ENCODE measurements at places on chromosomes 12 and 14.

GRCh38 chr12:106747973-106748436, 26.5 kb upstream of the RIC8B start:
- H3K36me3 ChIP-seq, result no peaks in the 10 kb centered on the region
- no peaks in the 10 kb centered on the region for H3K4me1 ChIP-seq
- no peak overlapping the region for H3K4me3 ChIP-seq
- no peak for DNase-seq
- H3K27me3 ChIP-seq, result no peaks in the 10 kb centered on the region

DNA sequence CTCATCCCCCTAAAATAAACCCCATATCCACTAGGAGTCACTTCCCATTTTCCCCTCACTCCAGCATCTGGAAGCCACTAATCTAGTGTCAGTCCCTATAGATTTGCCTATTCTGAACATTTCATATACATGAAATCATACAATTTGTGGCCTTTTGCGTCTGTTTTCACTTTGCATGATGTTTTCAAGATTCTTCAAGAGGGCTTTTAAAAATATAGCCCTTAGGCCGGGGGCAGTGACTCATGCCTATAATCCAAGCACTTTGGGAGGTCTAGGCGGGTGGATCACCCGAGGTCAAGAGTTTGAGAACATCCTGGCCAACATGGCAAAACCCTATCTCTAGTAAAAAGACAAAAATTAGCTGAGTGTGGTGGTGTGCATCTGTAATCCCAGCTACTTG, 104.7 kb downstream of the VEZT start:
- no peaks in the 10 kb centered on the region for H3K36me3 ChIP-seq
- H3K27me3 ChIP-seq, result no peaks in the 10 kb centered on the region
- no peaks in the 10 kb centered on the region for H3K4me1 ChIP-seq
- no peak for DNase-seq
- H3K27ac ChIP-seq, result no peak overlapping the region
- no peak overlapping the region for H3K4me3 ChIP-seq

DNA sequence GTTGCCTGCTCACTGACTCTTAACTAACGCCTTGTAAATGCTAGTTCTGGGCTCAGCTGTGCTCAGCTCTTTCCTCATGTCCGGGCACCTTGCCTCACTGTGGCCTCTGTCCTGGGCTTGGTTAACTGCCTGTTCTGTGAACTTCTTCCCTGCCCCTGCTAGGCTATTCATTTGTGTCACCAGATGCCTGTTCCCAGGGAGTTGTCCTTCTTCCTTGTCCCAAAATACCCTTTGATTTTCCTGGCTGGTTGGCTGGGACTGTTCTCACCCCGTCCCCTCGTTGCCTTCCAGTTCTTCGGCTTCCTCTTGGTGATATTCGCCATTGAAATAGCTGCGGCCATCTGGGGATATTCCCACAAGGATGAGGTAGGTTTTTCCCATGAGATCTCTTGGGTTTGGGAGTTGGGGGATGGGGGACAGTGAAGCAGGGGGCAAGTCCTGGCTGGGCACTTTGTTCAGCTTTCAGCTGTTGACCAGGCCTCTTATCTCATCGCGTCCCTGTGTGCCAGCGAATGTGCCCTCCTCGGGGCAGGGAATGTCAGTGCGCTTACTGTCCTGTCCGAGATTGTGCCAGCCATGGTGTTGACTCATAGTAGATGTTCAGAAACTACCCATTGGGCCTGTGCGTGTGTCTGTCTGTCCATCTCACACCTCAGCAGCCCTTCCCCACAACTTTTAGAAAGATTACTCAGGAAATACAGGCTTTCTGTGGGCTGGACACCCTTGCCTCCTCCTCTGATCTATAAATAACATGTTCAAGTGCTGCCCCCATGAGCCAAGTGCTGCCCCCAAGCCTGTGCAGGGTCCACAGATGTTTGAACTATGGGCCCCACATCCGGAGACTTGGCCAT, 33.1 kb downstream of the CD9 start:
- peak overlapping the region; percentile 96 for H3K27ac ChIP-seq
- peaks cover 71% of the 10 kb centered on the region for H3K4me1 ChIP-seq
- DNase-seq, result no peak
- H3K4me3 ChIP-seq, result no peak overlapping the region
- no peaks in the 10 kb centered on the region for H3K27me3 ChIP-seq

DNA sequence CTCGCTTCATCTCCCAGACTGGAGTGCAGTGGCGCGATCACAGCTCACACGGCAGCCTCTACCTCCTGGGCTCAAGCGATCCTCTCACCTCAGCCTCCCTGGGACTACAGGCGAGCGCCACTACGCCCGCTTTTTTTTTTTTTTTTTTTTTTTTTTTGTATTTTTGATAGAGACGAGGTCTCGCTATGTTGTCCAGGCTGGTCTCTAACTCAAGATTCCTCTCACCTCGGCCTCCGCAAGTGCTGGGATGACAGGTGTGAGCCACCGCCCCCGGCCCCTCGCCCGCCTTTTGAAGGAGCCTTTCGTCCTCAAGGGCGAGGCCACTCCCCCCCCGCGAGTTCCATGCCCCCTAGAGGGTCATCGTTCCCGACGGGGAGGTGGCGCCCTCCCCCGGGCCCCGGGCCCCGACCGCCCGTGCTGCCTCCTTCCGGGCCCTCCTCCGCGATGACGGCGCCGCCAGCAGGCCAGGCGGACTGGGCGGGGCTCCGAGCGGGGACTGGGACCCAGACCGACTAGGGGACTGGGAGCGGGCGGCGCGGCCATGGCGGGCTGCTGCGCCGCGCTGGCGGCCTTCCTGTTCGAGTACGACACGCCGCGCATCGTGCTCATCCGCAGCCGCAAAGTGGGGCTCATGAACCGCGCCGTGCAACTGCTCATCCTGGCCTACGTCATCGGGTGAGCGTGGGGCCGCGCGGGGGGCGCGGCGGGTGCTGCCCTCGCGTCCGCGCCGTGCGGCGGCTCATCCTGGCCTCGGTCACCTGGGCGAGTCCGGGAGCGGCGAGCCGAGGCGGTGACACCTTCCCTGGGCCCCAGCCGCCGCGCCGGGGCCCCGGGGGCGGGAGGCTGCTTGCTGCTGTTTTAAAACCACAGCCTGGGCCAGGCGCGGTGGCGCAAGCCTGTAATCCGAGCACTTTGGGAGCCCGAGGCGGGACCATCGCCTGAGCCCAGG, at the start of gene P2RX4:
Gene P2RX4, plus strand, starts transcription at position 506 of the 949 bp plus-strand sequence. Its CDS starts 36 bp downstream, at position 542.
- peak; percentile 93 for DNase-seq
- H3K27me3 ChIP-seq, result no peaks in the 10 kb centered on the region
- peak within 1 kb of the TSS; percentile 91 for H3K27ac ChIP-seq
- no peaks in the 10 kb centered on the region for H3K36me3 ChIP-seq
- H3K4me3 ChIP-seq, result peak within 1 kb of the TSS; percentile 76

GRCh38 chr14:99976681-99977080, 88.5 kb upstream of the EVL start:
- no peak overlapping the region for H3K4me3 ChIP-seq
- no peaks in the 10 kb centered on the region for H3K27me3 ChIP-seq
- no peak for DNase-seq
- no peak overlapping the region for H3K27ac ChIP-seq
- peaks cover 9% of the 10 kb centered on the region for H3K4me1 ChIP-seq

- H3K4me3 ChIP-seq, result no peak overlapping the region
- H3K27ac ChIP-seq, result no peak overlapping the region
- no peaks in the 10 kb centered on the region for H3K36me3 ChIP-seq
- DNase-seq, result no peak
- H3K4me1 ChIP-seq, result peaks cover 26% of the 10 kb centered on the region
These were observed 54.3 kb downstream of the DRAM1 start for GRCh38 chr12:101931498-101932326.

GRCh38 chr14:91098591-91098990, 15.3 kb upstream of the DGLUCY start:
- H3K27me3 ChIP-seq, result no peaks in the 10 kb centered on the region
- no peak overlapping the region for H3K27ac ChIP-seq
- no peaks in the 10 kb centered on the region for H3K4me1 ChIP-seq
- no peak for DNase-seq

DNA sequence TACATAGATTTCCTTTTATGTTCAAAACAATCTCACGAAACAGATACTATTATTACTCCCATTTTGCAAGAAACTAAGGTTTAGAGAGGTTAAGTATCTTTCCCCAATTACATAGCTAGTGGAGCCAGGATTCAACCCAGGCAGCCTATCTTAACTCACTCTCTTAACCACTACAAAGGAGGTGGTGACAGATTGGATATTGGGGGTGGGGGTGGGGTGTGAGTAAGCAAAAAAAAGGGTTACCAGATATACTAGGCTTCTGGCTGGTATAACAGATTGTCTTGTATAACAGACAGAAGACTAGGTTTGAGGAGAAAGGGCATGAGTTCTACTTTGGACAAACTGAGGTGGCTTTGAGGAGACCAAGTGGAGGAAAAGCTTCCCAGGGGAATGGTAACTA, 2.1 kb downstream of the GMFB start:
- peaks cover 5% of the 10 kb centered on the region for H3K36me3 ChIP-seq
- no peak overlapping the region for H3K4me3 ChIP-seq
- H3K27me3 ChIP-seq, result no peaks in the 10 kb centered on the region
- no peak overlapping the region for H3K27ac ChIP-seq
- no peak for DNase-seq
- peaks cover 50% of the 10 kb centered on the region for H3K4me1 ChIP-seq

GRCh38 chr14:101961011-101961721, 3.2 kb upstream of the DYNC1H1 start:
- H3K27ac ChIP-seq, result no peak overlapping the region
- H3K27me3 ChIP-seq, result no peaks in the 10 kb centered on the region
- H3K36me3 ChIP-seq, result peaks cover 2% of the 10 kb centered on the region
- no peak for DNase-seq
- H3K4me3 ChIP-seq, result no peak overlapping the region
- H3K4me1 ChIP-seq, result peaks cover 19% of the 10 kb centered on the region

- H3K36me3 ChIP-seq, result no peaks in the 10 kb centered on the region
- no peaks in the 10 kb centered on the region for H3K4me1 ChIP-seq
- H3K27me3 ChIP-seq, result no peaks in the 10 kb centered on the region
- DNase-seq, result no peak
- no peak overlapping the region for H3K27ac ChIP-seq
- H3K4me3 ChIP-seq, result no peak overlapping the region
These were observed 307.5 kb downstream of the EMP1 start for GRCh38 chr12:13504074-13504473.

- no peaks in the 10 kb centered on the region for H3K36me3 ChIP-seq
- no peak overlapping the region for H3K4me3 ChIP-seq
- H3K27ac ChIP-seq, result peak overlapping the region; percentile 47
These were observed 6.6 kb upstream of the ADGRD1 start for GRCh38 chr12:130947028-130947613.

DNA sequence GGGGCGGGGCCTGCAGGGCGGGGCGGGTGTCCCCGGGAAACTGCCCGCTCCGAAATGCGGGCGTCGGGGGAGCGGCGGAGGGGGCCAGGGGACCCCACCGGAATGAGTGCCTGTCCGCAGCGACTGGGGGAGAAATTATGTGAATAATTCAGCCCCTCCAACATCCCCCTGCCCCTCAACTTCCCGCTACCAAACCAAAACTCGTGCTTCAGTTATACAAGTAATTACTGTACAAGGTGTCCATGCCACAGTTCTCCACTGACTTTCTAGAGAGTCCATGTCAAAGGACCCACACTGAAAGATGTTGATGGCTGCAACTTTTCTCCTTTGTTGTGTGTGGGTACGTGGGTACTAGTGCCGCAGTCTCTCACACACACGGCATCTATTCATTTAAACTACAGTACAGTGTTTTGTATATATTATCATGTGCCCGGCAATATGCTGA, 414 bp upstream of the CDK17 start:
- H3K4me3 ChIP-seq, result peak overlapping the region; percentile 85
- H3K27ac ChIP-seq, result peak overlapping the region; percentile 97
- H3K4me1 ChIP-seq, result peaks cover 39% of the 10 kb centered on the region
- no peak for DNase-seq
- no peaks in the 10 kb centered on the region for H3K36me3 ChIP-seq

DNA sequence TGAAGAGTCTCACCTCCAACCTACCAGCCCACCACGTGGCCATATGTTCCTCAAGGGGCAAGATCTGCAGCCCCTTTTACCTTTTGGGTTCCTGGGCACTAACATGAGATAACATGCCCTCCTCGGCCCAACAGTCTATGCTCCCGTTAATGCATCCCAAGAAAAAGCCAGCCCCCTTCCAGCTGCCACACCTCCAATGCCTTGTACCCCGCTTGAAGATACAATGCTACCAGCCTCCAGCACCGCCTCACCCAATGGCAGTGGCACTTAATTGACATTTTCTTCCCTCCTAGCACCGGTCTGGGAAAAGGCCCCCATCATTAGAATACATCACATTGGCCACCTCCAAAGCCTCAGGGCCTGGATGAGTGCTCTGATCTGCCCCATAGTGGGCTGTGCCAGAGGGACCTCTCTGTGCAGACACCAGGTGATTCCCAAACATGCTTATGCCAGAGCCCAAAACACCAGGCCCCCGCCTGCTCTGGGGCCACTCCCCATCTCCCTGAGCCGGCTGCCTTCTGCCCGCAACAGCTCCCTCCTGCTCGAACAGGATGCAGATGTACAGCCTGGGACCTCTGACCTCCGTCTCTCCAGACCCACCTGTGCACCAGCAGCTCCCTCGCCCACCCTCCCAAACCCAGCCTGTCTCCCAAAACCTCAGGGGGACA, 118.3 kb downstream of the NCOR2 start:
- H3K4me3 ChIP-seq, result no peak overlapping the region
- H3K27me3 ChIP-seq, result no peaks in the 10 kb centered on the region
- DNase-seq, result no peak
- H3K36me3 ChIP-seq, result peaks cover 58% of the 10 kb centered on the region
- peaks cover 25% of the 10 kb centered on the region for H3K4me1 ChIP-seq

- DNase-seq, result no peak
- no peak overlapping the region for H3K27ac ChIP-seq
- H3K27me3 ChIP-seq, result no peaks in the 10 kb centered on the region
These were observed 73.9 kb downstream of the ARL6IP4 start for GRCh38 chr12:123054371-123054770.

GRCh38 chr14:54834081-54834480, 68.5 kb downstream of the GCH1 start:
- no peak overlapping the region for H3K4me3 ChIP-seq
- no peak for DNase-seq
- H3K27me3 ChIP-seq, result no peaks in the 10 kb centered on the region

DNA sequence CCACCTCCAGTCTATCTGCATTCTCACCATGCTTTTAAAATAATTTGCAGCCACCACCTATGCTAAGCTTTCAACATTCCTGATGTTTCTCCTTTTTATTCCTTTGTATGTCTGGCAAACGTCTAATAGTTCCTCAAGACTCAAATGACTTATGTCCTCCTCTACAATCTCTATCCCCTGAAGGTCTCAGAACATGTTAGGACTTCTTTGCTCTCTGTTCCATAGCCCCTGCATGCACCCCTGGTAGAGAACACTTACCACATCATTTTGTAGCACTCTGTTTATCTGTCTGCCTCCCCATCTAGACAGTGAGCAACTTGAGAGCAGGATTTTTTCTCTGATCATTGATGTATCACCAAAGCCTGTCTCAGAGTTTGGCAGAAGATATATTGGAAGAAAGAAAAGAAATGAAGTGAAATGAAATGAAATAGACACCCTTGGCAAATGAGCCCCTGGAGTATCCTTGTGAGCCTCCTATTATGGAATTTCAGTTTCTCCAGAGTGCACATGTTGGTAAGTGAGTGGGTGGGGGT, 1231.2 kb upstream of the FLRT2 start:
- H3K36me3 ChIP-seq, result no peaks in the 10 kb centered on the region
- no peak overlapping the region for H3K27ac ChIP-seq
- H3K4me1 ChIP-seq, result no peaks in the 10 kb centered on the region
- DNase-seq, result no peak
- H3K27me3 ChIP-seq, result no peaks in the 10 kb centered on the region
- no peak overlapping the region for H3K4me3 ChIP-seq

- H3K27me3 ChIP-seq, result no peaks in the 10 kb centered on the region
- no peaks in the 10 kb centered on the region for H3K4me1 ChIP-seq
- no peak overlapping the region for H3K27ac ChIP-seq
- no peak for DNase-seq
These were observed 253.7 kb downstream of the DUSP6 start for GRCh38 chr12:89098441-89099112.
